GM19239 (cell line): ENCODE measurements at places on chromosomes 7 and 10.

GRCh38 chr10:132359305-132360040 lies 27.5 kb downstream of the LRRC27 start:
- DNase-seq: no peak

GRCh38 chr7:15692501-15693020 lies 6.1 kb upstream of the MEOX2 start:
- DNase-seq: no peak

GRCh38 chr7:108030516-108030915 lies 27.6 kb upstream of the LAMB1 start:
- no peak for DNase-seq

DNA sequence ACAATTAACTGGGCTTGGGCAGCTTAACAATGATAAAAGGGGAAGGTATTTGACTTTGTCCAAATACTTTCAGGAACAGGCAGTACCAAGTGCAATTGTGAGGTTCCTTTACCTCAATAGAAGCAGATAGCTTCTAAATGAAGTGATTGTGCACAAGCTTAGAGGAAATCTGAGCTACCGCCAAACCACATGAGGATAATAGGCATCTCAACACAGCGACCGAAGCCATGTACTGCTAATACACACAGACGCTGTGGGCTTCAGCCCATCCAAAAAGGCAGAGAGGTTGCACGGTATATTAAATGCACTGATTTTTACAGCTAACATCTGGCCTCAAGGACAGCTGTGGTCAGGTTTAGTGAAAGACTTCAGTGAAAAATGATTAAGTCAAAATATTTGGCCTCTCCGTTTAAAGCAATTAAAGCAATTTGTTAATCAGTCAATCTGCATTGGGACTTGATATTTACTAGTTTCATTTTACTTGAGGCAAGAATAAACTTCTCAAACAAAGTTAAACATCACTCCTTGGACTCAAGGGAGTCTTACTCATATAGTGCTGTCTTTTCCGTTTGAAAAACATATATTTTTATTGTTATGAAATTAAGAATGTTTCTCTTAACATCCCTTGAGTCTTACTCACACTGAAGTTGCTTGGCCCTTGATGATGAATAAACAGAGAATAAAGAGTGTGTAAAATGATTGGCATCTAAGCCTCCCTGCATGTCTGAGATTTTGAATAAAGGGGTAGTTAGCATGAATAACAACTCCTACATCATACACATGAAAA lies 306.3 kb downstream of the C7orf25 start:
- DNase-seq: no peak

- no peak for DNase-seq
Observed at GRCh38 chr10:20765066-20765465, 132.0 kb downstream of the NEBL start.

- peak; percentile 75 for DNase-seq
Observed at GRCh38 chr7:128904381-128905197, 5.9 kb downstream of the KCP start.

DNA sequence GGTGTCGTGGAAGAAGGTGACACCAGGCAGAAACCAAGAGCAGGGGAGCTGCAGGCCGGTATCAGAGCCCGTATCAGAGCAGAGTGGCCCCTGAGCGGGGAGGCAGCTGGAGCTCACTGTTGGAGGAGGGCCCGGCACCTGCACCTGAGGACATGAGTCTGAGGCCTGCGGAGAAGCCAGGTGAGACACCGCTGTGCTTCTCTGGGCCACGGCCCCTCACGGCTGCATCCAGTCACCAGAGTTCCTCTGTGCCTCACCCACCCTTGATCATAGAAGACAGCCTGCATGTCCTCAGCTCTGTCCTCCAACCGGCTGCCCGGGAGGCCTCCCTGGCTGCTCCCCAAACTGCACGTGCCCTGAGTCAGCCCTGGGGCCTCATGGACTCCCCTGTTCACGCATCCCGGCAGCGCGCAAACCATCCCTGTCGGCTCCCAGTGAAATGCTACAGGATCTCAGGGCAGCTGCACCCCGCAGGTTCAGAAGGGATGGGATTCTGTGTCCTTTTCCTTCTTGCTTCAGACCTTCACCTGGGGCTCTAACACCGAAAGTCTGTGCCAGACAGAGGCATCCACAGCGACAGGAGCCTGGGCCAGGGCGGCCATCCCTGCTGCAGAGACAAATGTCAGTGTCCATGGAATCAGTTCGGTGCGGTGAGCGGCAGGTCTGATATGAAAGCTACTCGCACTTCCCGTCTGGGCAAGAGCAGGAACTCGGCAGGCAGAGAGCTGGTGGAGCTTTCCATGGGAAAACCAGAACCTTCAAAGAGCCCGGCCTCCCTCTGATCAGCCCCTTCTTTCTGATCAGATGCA lies 111.9 kb upstream of the FAM20C start:
- no peak for DNase-seq
